AG04449 (cell line): ENCODE measurements at places on chromosomes 3 and 15.

GRCh38 chr15:78204351-78205309 is 29.7 kb downstream of the ACSBG1 start:
- DNase-seq = no peak

GRCh38 chr3:172280406-172281051 is 167.7 kb downstream of the GHSR start:
- DNase-seq = peak; percentile 67

GRCh38 chr3:193943200-193943599 is 192.7 kb upstream of the HES1 start:
- DNase-seq = no peak

DNA sequence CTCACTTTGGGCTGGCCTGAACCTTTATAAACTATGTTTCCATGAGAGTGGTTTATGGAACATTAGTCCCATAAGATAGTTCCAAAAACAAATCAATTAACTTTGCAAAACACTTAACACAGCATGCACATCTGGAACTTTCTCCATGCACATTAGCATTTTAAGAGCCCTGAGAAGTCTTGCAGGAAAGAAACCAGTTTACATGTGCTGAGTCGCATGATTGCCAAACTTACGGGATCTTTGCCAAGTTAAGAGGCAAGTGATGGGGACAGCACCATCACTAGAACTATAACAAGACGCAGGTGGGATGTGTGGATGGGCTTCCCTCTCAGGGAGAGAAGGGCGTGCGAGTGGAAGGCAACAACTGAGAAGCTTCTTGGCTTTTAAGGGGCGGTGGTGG is 20.7 kb downstream of the ADAMTS9 start:
- no peak for DNase-seq

DNA sequence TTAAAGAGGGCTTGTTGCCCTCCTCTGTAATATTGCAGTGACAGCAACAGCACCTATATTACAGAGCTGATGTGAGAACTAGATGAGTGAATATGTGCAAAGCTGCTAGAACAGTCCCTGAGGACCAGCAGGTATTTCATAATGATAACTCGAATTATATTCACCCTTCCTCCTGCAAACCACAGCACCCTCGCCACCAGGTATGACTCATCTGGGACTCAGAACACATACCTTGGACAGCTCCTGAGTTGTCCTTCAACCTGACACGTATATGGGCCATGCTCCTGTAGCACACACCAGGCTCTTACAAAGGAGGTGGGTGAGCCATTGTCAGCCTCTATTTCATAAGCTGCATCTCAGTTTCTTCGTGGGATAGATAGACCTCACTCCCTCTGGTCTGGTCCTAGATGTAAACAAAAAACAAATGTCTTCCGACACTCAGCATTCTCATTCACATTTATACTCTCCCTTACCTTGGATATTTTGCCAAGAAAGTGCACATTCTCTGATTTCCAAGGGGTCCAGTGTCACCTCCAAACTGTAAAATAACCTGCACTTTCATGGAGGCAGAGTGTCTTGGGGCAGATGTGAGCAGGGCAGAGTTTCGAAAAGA is 124.5 kb downstream of the TLE3 start:
- DNase-seq = no peak

DNA sequence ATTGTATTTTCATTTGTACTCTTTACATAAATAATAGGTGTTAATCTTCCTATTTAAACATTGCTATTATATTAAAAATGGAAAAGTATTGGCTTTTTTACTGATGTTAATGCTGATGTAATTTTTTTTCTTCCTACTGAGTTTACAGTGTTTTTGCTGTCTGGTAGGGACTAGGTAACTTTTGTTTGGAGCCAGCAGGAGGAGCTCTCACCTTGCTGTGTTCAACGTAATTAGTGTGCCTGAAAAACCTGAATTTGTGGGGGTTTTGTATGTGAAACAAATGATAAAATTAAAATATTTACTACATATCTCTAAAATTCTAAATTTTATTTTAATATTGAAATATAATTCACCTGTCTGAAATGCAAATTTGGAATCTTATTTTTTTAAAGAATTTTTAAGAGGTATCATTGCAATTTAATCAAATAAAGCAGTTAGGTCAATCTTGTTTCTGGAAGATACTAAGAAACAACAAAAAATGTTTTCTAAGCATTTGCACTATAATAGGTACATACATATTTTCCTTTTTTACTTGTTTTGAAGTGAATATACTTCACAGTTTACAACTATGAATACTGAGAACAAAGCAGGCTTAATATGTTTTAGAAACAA is 48.8 kb downstream of the EPHA6 start:
- DNase-seq = no peak

DNA sequence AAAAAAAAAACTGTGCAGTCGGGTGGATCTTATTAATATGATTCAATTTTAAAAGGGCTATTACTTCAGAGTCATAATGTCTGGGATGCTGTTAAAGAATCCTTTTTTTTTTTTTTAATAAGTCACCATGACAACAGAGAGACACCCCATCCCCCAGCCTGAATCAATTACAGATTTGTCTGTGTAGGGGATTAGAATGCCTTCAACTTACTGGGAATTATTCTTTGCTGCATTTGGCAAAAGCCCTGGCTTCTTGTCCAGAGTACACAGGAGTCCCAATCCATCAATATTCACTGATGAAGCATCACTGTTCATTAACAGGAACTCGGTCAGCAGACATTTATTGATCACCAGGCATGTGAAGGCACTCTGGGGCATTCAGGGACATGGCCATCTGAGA is 12.7 kb upstream of the PXYLP1 start:
- no peak for DNase-seq

GRCh38 chr3:70072180-70072579 is 72.6 kb downstream of the SAMMSON start:
- DNase-seq = no peak

GRCh38 chr3:133042778-133043177 is 4.6 kb downstream of the TMEM108 start:
- no peak for DNase-seq

GRCh38 chr15:42358141-42358540 is 1.2 kb upstream of the CAPN3 start:
- no peak for DNase-seq

DNA sequence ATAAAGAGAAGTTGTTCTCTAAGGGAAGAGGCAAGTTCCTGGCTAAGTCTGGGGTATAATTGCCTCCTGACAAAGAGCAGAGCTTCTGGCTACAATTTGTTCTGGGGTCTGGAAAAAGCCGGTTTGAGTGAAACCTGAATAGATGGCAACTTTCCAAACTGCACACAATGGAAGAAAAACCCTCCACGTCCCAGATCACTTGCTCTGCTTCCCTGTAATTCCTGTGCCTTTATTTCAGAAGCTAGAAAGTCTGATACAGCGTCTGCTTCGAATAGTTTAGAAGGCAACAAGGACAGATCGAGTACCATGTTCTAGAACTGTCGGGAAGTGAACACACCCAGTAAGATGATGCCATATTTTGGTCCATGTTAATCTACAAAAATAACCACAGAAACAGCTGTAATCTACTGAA is 1.6 kb upstream of the WDR82 start:
- no peak for DNase-seq

DNA sequence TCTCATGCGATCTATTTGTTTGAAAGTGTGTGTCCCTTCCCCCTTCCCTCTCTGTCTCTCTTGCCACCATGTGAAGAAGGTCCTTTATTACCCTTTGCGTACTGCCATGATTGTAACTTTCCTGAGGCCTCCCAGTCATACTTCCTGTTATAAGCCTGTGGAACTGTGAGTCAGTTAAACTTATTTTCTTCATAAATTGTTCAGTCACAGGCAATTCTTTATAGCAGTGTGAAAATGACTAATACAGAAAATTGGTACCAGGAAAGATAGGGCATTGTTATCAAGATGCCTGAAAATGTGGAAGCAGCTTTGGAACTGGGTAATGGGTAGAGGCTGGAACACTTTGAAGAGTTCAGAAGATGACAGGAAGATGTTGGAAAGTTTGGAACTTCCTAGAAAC is 743.7 kb upstream of the NECTIN3 start:
- no peak for DNase-seq

GRCh38 chr3:70400194-70400593 is 87.8 kb upstream of the MDFIC2 start:
- no peak for DNase-seq

- no peak for DNase-seq
Observed at GRCh38 chr3:69359339-69359893, 26.5 kb downstream of the FRMD4B start.

- DNase-seq = no peak
Observed at GRCh38 chr3:151890721-151891141, 17.3 kb downstream of the SUCNR1 start.

DNA sequence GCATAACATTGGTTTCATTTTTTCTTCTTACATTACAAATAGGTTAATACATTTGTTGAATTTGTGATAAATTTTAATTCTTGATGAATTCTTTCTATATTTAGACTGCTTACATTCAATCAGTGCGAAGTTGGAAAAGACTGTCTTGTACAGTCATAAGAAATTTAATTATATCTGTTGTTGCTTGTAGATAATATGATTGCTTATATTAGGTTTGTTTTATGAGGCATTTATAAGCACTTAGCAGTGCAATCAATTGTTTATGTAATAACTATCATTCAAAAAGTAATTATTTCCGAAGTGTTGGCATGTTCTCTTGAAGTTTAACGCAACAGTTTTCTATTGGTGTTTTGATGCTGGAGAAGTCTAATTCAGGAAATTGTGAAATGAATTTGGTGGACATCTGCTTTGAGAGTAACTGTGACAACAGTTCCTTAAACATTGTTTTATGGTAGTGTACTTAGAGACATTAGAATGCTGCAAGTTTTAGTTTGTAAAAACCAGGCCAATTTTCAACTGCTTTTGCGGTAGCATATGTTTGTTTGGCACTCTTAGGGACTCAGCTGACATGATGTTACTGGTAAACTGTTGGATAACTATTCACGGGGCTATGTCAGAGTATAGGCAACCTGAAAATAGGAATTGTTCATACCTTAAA is 99.7 kb downstream of the NAALADL2 start:
- no peak for DNase-seq

GRCh38 chr3:33030802-33031201 is 66.1 kb downstream of the GLB1 start:
- DNase-seq = no peak

DNA sequence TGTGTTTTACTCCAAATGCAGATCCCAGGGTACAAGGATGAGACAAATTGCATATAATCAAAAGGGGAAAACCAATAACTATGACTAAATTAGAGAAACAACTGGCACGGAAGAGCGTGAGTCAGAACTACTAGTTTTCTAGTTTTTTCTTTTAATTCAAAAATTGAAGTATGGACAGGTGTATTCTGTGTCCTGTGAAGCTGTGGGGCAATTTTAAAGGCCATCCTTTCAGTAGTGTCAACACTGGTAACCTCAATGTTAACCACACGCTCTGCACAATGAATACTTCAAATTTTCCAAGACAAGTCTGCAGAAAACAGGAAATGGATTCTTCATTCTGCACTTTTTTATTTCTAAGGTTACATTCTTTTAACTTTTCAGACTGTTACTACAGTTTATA is 32.5 kb upstream of the GOLGA8A start:
- no peak for DNase-seq

DNA sequence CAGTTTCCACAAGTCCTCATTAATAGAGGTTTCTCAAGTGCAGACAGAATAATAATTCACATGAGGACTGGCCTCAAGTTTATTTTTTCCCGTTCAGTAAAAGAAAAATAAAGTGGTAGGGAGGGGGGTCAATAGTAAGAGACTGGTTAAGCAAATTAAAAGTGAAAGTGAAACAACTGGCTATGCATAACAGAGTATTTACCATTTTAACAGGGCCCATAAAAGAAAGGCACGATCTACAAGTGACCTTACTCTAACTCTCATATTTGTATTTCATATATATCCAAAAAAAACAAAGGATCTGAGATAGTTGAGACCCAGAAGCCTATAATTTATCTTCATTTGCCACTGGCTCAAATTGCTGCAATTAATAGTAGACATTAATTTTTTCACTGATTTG is 686.3 kb downstream of the NTRK3 start:
- DNase-seq = no peak
